ENCODE measurements at places on chromosomes 7 and 10.
A peak's percentile ranks its signal among the peaks of the same experiment; 100 is the strongest.

DNA sequence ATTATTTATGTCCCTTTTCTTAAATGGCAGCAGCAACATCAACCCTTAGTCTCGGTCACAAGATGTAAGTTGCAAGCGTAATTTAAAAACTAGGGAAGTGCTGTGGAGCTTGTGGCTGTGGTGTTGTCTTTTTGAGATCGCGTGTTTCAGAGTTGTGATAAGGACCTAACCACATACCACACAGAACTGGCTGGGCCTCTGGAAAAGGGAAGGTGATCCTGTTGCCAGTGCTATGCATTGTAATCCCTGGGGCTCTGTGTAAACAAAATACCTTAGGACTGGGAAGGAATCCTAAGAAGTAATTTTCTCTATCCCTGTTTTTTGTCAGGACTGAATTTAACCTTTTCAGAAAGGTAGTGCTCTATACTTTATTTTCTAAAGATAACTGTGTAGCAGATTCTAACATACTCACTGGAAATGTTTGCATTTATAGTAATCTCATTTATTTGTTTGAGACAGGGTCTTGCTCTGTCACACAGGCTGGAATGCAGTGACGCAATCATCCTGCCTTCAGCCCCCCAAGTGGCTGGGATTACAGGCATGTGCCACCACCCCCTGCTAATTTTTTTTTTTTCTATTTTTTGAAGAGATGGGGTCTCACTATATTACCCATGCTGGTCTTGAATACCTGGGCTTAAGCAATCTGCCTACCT, 60.4 kb downstream of the INPP5F start:
- no peak for DNase-seq

DNA sequence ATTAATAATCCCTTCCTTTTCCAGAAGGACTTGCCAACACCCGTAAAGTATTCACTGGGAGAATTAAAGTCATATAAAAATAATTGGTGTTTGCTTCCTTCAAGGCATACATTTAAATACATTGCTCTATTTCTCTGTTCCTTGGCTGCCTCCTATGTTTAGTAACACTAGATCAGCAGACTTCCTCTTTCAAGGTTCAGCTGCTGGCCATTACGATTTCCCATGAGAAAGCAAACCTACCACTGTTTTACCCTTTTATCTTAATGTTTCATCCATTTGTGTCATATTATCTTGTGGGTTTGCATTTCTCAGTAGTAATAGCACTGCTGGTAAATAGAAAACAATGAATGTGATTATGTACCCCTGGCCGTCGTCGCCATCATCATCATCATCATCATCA, 313.8 kb upstream of the BMPER start:
- no peak for DNase-seq

GRCh38 chr10:77513781-77514331, 123.8 kb downstream of the KCNMA1 start:
- peak; percentile 67 for DNase-seq

GRCh38 chr7:110373416-110373815, 717.5 kb upstream of the LRRN3 start:
- no peak for DNase-seq

DNA sequence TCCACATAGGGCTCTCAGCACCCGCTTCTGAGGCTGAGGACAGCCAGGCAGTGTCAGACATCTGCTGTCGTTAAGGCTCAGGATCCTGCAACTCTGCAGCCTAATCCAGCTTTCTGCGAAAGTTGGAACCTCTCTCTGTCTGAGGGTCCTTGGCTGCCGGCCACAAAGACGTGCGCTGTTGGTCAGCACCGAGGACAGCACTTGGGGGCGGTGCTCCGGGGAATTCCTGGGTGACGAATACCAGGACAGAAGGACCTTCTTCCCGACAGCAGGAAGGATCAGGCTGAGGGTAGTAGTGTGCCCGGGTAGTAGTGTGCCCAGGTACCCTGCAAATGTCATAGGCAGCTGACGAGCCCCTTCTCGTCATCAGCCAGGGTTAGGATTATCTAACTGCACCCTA, 16.0 kb upstream of the RASGEF1A start:
- no peak for DNase-seq

Measured in fibroblast of skin of left quadriceps (primary cell).